ENCODE measurements at places on chromosomes 5 and 9. TPM values are rescaled to one million over a fixed set of nuclear protein-coding genes. Genes with fewer than 3 reads are reported as not detected.
A peak's percentile ranks its signal among the peaks of the same experiment; 100 is the strongest.

GRCh38 chr5:126234563-126235195 is 188.5 kb upstream of the GRAMD2B start:
- no peak for DNase-seq

GRCh38 chr9:89453452-89453851 is 44.5 kb downstream of the SEMA4D start:
- no peak for DNase-seq

GRCh38 chr9:109052416-109052815 is 39.1 kb upstream of the CTNNAL1 start:
- DNase-seq, result no peak

The SLC46A2 gene
- total RNA-seq, result 7.0 TPM

The NR2F1 gene
- total RNA-seq, result 50.7 TPM

- DNase-seq, result no peak
Measured at GRCh38 chr9:70802206-70802605, 319.2 kb downstream of the TRPM3 start.

The CEP72 gene
- total RNA-seq, result 5.5 TPM

The CRHBP gene
- total RNA-seq, result 0.65 TPM

The TEX48 gene
- total RNA-seq, result not detected

The DBN1 gene
- total RNA-seq, result 83.1 TPM

DNA sequence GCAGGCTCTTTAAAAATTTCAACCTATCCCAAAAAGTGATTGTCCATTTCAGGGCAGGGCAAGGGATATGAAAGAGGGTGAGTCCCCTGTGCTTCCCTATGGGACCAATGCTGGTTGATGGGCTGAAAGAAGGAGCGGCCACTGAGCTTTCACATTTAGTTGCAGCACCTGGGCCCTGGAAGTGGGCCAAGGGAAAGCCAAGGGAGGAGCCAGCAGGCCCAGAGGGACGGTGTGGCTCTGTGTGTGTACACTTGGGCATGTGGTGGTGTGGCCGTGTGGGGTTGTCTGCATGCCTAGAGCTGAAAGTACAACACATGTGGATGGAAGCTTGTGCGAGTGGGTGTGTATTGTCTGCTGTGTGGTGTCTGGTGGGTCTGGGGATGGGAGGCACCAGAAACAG is 14.0 kb upstream of the PSMD5 start:
- DNase-seq, result peak; percentile 34

The GALNT12 gene
- 21.3 TPM for total RNA-seq

The SLIT3 gene
- 66.3 TPM for total RNA-seq

DNA sequence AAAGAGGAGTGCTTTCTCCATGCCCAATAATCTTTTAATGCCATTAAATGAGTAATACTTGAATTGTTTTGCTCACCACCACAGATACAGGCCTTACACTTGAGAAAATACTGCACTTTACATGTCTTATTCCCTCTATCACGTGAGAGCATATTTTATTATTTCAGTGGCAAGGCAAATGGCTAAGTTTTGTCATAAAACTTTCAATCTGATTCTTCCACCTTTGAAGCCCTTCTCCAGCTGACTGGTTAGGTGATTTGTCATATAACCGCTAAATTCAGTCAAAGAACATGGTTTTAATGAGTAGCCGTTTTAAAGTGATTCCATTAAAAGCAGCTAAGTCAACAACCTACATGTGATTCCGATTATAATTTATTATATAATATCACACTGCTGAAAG is 43.8 kb downstream of the FAT2 start:
- DNase-seq, result no peak

GRCh38 chr5:145531038-145531734 is 304.0 kb downstream of the PRELID2 start:
- DNase-seq, result no peak

- no peak for DNase-seq
Measured at GRCh38 chr9:4117835-4118610, 181.8 kb downstream of the GLIS3 start.

The TERT gene
- total RNA-seq, result 0.13 TPM

DNA sequence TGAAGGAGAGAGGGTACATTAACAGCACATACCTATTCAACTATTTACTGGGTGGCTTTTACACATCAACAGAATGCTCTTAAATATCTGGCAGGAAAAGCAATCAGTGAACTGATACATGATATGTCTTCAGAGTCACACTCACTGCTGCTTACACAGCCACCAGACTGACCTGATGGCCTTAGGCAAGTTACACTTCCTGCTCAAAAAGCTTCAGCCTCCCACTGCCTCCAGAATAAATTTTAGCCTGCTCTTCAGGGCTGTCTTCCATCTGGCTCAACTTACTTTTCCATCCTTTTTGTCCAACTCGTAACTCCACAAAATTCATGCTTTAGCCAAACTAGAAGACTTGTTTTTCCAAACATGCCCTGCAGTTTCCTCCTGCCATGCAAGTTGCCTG is 10.7 kb downstream of the LOX start:
- DNase-seq, result no peak

The IL6ST gene
- total RNA-seq, result 464 TPM

DNA sequence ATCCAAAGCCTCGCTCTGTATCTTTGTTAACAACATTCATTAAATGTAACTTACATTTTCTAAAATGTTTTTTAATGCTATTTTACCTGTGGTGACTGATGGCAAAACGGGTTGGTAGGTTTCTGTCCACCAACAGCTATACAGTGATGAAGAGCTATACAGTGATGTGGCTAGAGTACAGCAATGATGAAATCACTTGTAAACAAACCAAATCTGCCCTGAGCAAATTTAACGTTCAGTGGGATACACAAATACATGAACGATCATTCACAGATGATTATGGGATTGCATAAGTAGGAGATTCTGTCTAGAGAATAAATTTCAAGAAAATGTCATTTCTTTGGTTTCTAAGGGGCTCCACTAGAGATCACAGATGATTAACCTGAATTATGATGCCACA is 132.7 kb downstream of the MPDZ start:
- peak; percentile 49 for DNase-seq

DNA sequence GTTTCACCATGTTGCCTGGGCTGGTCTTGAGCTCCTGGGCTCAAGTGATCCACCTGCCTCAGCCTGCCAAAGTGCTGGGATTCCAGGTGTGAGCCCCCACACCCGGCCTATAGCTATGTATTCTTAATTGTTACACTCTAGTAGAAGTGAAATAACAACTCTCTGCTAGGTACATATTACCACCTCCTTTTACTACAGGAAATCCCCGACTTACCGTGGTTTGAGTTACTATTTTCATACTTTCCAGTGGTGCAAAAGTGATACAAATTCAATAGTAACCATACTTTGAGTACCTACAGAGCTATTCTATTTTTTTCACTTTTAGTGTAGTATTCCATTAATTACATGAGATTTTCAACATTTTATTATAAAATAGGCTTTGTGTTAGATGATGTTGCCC is 719 bp downstream of the ARL14EPL start:
- no peak for DNase-seq

DNA sequence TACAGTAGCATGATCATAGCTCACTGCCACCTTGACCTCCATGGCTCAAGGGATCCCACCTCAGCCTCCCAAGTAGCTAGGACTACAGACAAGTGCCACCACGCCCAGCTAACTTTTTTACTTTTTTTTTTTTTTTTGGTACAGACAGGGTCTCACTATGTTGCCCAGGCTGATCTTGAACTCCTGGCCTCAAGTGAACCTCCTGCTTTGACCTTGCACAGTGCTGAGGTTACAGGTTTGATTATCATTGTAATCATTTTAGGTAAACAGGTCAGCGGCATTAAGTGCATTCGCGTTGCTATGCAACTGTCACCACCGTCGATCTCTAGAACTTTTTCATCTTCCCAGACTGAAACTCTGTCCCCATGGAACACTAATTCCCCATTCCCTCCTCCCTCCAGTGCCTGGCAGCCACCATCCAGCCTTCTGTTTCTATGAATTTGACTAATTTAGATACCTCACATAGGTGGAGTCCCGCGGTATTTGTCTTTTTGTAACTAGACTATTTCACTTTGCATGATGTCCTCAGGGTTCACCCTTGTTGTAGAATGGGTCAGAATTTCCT is 5.8 kb upstream of the CARD19 start:
- no peak for DNase-seq

GRCh38 chr9:95157481-95158151 is 159.9 kb downstream of the FANCC start:
- DNase-seq, result no peak

The EIF4EBP3 gene
- 16.8 TPM for total RNA-seq

GRCh38 chr9:74951725-74952151 is 974 bp downstream of the C9orf40 start:
- peak; percentile 46 for DNase-seq

DNA sequence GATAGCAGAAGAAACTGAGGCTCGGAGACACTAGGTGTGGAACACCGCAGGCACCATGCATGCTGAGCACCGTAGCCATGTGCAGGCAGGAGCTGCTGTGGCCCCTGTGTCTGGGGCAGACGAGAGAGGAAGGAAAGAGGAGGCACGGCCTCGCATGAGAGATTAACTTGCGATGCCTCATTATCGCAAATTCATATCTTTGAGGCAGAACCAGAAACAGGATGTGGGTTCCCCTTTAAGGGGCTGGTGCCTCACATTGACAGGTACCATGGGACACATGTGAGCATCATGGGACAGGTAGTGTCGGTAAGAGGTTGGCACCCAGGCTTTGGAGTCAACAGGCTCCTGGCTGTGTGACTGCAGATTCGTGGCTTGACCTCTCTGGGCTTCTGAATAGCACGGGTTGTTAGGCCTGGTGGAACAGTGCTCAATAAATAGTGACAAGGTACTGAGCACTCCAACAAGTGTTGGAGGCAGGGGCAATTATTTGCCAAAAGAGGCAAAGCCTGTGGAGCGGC is 40.8 kb downstream of the NAIF1 start:
- DNase-seq, result no peak

The TUSC1 gene
- 10.3 TPM for total RNA-seq

GRCh38 chr9:101509572-101509971 is 24.1 kb upstream of the RNF20 start:
- DNase-seq, result no peak

- DNase-seq, result no peak
Measured at GRCh38 chr9:104746798-104747197, 685 bp upstream of the NIPSNAP3A start.

GRCh38 chr9:135926402-135927194 is 19.3 kb upstream of the CAMSAP1 start:
- peak; percentile 90 for DNase-seq

DNA sequence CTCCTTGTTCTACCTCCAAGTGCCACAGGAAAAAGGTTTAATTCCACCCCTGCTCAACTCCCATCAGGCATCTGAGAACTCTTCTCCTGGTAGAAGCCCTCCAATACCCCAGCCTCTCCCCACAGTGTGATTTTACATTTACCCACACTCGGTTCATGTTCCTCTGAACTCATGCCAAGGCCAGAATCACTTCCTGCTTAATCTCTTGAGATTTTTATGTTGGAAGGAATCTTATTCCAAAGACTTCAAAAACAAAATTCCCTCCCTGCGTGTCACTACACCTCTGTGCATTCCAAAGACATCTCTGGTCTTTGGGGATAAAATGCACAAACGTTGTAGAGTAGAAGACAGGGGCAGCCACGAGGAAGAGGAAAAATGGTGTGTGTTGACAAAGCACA is 186.8 kb downstream of the ACTL7B start:
- no peak for DNase-seq

DNA sequence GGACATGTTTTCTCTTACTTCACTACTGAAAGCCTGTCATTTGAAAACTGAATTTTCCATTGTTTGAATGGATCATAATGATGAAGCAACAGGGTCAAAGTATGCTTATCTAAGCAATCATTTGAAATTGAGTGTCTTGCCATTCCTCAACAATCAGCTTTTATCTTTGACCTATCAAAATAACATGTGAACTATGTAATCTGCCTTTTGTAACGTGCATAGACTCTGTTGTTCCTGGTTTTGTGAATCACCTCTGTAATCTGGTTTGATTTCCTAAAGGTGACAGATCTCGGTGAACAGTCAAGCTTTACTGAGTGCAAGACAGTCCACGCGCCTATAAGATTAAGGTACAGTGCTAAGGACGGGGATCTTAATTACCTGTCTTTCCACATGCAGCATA is 3.3 kb downstream of the MEF2C start:
- DNase-seq, result no peak

The DDX4 gene
- total RNA-seq, result not detected

- DNase-seq, result no peak
Measured at GRCh38 chr9:135563039-135563476, 1.5 kb downstream of the PAEP start.

The AQP3 gene
- total RNA-seq, result 231 TPM

The ANKRD55 gene
- 0.94 TPM for total RNA-seq

DNA sequence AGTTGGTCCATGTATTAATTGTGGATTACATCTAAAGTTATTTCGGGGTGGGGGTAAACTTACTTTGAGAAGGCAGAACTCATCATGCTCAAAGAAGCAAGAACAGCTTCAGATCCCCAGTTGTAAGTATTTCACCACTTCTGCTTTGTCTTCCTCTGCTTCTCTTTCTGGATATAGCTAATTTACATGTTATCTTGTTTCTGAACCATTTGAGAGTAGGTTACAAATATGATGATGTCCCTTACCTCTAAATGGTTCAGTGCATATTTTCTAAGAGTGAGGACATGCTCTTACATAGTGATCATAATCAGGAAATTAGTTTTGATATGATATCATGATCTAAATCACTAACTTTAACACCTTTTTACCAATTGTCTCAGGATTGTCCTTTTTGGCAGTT is 11.9 kb downstream of the TRIO start:
- DNase-seq, result no peak

The IFNB1 gene
- total RNA-seq, result not detected

DNA sequence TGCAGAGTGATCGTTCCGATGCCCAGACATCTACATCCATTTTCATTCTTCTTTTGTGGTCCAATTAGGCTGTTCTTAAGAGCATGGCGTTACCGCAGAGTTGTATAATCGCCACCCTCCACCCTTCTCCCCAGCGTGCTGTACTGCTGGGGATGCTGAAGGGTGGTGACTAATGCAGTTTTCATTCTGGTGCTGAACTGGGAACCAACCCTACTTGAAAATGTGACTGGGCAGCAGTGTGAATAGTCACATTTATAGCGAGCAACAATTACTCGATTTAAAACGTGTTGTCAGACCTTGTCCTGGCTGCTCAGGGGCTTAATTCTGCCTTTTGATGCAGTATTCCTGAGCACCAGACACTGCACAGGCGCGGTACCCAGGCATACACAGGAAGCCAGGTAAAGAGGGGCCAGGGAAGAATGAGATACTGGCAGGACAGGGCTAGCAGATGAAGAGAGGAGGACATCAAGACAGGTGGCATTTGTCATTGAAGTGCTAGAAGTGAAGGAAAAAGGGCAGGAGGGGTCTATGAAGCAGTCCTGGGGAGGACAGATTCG is 719 bp upstream of the ISCA1 start:
- peak; percentile 46 for DNase-seq

All from left lung (tissue), 14 donors.